ENCODE measurements at places on chromosomes 6 and 20.
A peak's percentile ranks its signal among the peaks of the same experiment; 100 is the strongest.

DNA sequence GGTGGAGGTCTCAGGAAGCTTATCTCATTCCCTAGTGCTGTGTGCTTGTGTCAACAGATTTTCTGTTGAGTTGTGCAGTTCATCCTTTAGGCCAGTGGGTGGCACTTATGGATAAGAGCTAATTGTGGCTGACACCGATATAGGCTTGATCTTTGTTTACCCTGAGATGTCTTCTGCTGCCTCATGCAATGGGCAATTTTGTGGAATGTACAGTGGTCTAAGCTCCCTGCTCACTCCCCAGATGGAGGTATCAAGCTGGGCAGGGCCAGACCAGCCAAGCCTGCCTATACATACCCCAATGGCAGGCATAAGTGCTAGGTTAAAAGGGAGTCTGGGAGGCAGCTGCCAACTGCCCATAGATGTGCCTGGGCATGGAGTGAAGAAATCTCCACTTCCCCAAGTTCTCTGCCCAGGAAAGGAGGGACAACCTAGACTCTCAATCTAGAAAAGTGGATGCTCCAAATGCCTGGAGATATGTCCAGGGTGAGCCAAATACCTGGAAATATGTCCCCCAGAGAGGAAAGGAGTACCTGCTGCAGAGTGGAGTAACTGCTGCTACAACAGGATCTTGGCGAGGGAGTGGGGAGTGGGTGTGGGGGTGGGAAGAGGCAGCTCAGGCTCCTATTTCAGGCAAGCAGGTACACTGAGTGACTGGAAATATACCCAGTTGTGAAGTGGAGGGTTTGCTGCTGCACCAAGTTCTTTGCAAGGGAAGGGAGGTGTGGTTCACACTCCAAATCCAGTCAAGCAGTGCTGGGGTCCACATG, 53.2 kb upstream of the ARG1 start:
- peak; percentile 14 for DNase-seq

DNA sequence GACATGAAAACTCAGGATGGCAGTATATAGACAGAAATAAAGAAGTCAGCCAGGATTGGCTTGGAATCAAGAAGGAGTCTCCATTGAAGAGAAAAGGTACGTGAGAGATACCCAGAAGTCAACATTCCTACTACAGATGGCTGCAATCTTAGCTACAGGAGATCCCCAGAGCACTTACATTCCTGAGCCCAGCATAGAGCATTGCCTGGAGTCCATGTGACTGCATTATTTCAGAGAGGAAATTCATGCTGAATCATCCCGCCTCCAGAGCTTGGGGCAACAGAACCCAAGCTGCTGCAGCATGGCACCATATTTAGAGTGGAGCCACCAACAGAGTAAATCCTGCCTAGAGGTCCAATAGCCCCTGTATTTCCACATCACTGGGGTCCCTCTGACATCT, 125.0 kb upstream of the GRIK2 start:
- no peak for DNase-seq

- DNase-seq = no peak
Observed at GRCh38 chr6:45500924-45501816, 123.4 kb upstream of the SUPT3H start.

GRCh38 chr6:118596774-118597320, 48.8 kb downstream of the PLN start:
- DNase-seq = no peak

DNA sequence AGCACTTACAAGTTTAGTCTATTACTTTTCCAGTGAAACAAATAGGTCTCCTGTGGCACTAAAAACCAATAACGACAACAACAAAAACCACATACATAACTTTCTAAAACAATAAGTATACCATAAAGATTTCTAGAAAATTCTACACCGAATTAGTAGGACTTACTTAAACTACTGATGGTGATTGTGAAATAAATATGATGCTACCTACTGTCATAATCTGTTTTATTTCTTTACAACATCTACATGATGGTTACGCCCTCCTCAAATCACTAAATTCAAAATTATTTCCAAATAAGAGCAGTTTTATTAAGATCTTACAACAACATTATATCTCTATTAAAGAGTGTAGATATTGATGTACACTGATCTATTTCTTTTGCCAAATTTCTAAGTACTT, 147.0 kb downstream of the DST start:
- no peak for DNase-seq

DNA sequence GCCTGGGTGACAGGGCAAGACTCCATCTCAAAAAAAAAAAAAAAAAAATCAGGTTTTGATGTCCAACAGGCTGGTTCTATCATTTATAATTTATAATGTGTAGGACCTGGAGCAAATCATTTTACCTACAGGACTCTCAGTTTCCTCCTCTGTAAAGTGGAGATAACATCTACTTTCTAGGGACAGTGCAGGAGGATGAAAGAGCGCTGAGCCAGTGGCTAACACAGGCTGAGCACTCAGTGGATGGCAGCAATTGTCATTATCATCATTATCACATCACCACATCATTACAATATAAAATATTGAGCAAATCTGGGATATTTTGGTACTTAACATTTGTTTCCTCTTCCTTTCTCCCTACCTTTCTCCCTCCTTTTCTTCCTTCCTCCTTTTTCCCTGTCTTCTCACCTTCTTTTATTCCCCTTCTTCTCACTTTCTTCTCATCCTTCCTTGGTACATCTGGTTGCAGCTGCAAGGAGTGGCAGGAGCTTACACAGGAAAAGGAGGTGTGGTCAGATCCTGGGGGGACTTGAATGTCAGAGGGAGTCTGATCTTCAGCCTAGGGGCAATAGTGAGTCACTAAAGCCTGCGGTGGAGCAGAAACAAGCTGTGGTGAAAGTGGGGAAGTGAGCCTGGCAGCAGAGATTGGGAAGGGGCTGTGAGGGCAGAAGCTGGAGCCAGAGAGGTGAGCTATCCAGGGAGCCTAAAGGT, 24.6 kb upstream of the CTNNBL1 start:
- no peak for DNase-seq

DNA sequence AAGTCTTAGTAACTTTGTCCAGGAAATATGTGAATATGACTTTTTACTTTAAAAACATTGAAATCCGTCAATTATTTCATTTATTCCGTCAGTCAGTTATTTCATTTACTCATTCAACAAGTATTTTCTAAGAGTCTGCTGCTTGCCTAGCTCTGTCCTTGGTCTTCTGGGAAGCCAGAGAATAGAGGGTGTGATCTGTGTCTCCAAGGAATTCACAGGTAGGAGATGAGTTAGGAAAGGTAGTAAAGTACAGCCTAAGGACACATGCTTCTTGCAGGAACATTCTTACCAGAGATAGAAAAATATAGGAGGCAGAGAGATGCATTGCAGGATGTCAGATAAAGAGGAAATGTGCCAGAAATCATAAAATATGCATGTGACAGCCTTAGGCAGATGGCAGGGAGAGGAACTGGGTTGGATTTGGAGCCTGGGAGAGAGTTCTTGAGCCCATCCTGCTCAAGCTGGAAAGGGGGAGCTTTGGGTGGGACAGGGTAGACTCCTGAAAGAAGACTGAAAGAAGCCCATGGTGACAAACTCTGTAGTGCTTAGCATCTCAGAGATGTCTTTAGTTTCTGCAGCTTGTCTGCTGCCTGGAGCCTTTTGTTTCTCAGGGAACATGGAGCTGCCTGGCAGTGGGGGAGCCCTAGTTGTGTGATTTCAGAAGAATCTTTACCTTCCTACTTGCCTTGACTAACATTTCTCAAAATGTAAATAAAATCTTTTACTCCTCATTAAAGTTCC, 3.5 kb downstream of the SH3BGRL2 start:
- no peak for DNase-seq

GRCh38 chr6:38264605-38265004, 375.1 kb downstream of the BTBD9 start:
- DNase-seq = no peak

GRCh38 chr6:165805067-165805555, 142.1 kb upstream of the PDE10A start:
- no peak for DNase-seq

GRCh38 chr6:158475344-158476302, 84.3 kb upstream of the TMEM181 start:
- DNase-seq = no peak

- no peak for DNase-seq
Observed at GRCh38 chr20:59560588-59561227, 43.6 kb upstream of the PHACTR3 start.

- DNase-seq = no peak
Observed at GRCh38 chr6:44253307-44254101, 3.8 kb downstream of the SLC35B2 start.

Measured in AG09319 (cell line).